ENCODE measurements at places on chromosomes 3 and 15.

DNA sequence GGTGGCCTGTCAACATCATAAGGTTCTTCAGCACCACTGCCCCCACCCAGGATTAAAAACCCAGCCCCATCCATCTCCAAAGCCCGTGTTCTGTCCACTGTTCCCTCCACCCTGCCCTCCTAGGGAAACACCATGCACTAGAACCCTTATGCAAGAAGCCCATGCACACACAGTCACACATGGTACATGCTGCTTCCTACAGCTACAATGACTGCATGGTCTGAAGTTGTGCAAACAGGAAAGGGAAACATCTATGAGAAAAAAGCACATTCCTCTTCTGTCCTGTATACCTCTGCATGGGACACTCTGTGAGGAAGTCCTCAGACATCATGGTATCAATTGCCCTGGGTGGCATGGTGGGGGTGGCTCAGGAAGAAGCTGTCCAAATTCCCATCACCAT lies 108.6 kb upstream of the MRPS22 start:
- no peak for DNase-seq

DNA sequence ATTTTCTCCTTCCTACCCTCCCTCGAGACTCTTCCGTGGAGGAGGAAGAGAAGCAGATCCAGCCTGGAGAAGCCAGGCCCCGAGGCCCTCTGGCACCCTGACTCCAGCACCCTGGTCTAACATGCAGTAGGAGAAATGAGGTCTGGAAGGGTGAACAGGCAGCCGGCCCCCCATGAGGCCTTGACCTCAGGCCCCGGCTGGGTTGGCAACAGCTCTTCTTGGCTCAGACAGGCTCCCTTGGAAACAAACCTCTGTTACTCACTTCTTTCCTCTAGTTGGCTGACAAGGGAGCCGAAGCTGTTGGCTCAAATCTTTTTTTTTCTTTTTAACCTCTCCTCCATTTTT lies 73.4 kb downstream of the CPN2 start:
- no peak for DNase-seq

- peak; percentile 26 for DNase-seq
Measured at GRCh38 chr3:27659279-27660021, 62.7 kb downstream of the EOMES start.

GRCh38 chr15:67114846-67115585 lies 49.6 kb downstream of the SMAD3 start:
- no peak for DNase-seq

GRCh38 chr15:65904301-65904700 lies 35.0 kb downstream of the RAB11A start:
- DNase-seq, result no peak

GRCh38 chr3:48684480-48685143 lies 1.1 kb downstream of the NCKIPSD start:
- no peak for DNase-seq

DNA sequence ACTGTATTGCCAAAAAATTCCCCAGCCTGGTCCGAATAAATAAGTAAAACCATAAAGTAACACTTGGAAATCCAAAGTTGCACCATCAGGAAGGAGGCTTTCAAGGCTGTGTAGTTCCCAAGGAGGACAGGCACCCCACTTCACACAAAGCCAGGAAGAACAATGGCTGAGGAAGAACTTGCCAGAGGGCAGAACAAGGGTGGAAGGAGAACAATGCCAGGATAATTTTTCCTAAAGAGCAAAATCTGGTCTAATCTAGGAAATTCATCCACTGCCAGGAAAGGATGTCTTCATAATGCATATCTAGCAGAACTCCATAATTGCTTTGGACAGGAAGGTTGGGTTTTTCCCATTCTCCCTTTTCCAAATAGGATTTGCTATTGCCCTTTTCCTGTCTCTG lies 15.7 kb upstream of the ARID3B start:
- no peak for DNase-seq

GRCh38 chr15:87638554-87639083 lies 617.9 kb downstream of the NTRK3 start:
- DNase-seq, result no peak

GRCh38 chr3:112303764-112304325 lies 9.8 kb upstream of the SLC9C1 start:
- DNase-seq, result no peak

DNA sequence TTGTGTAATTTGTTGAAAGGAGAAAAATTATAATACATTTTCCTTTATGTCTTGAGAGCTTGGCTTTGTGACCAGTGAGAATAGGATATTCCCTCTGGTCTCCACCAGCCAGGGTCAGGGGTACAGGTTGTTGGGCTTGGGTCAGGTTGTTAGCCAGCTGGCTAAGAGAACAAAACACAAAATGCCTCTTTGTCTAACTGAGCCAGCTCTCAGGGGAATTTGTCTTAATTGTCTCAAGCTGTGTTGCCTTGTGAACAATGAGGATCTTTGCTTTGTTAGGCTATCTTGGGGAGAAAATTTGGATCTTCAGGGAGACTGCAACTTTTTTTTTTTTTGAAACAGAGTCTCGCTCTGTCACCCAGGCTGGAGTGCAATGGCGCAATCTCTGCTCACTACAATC lies 17.7 kb upstream of the GK5 start:
- no peak for DNase-seq

- DNase-seq, result no peak
Measured at GRCh38 chr3:72163809-72164634, 379.1 kb upstream of the PROK2 start.

- no peak for DNase-seq
Measured at GRCh38 chr3:101391413-101391950, 71.1 kb upstream of the IMPG2 start.

- no peak for DNase-seq
Measured at GRCh38 chr3:69044608-69045007, 7.5 kb downstream of the TMF1 start.

GRCh38 chr3:165642761-165643420 lies 194.3 kb downstream of the BCHE start:
- no peak for DNase-seq

- DNase-seq, result no peak
Measured at GRCh38 chr15:28068930-28069329, 30.2 kb downstream of the OCA2 start.

GRCh38 chr3:66998904-66999235 lies 763 bp downstream of the KBTBD8 start:
- no peak for DNase-seq

GRCh38 chr3:71166339-71167240 lies 416.9 kb downstream of the FOXP1 start:
- DNase-seq, result no peak

DNA sequence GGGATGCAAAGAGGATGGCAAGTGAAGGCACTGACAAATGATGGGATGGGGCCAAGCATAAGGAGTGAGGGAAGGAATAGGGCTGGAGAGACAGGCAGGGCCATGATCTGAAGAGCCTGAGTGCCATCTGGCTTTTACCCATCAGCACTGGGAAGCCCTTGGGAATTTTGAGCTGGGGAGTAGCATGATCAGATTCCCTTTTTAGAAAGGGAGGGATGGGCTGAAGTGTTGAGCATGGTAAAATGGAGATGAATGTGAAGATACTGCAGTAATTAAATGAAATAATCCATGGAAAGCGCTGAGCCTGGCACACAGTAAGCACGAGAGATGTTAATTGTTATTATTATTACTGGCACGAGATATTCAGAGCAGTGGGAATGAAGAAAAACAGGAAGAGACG lies 9.9 kb downstream of the RBP1 start:
- no peak for DNase-seq

- DNase-seq, result no peak
Measured at GRCh38 chr3:136937851-136938250, 19.9 kb upstream of the IL20RB start.

GRCh38 chr3:72340056-72340455 lies 508.2 kb downstream of the SHQ1 start:
- no peak for DNase-seq

GRCh38 chr3:11060500-11061251 lies 68.1 kb downstream of the SLC6A1 start:
- peak; percentile 9 for DNase-seq

- DNase-seq, result no peak
Measured at GRCh38 chr15:27027229-27027628, 56.2 kb downstream of the GABRG3 start.

DNA sequence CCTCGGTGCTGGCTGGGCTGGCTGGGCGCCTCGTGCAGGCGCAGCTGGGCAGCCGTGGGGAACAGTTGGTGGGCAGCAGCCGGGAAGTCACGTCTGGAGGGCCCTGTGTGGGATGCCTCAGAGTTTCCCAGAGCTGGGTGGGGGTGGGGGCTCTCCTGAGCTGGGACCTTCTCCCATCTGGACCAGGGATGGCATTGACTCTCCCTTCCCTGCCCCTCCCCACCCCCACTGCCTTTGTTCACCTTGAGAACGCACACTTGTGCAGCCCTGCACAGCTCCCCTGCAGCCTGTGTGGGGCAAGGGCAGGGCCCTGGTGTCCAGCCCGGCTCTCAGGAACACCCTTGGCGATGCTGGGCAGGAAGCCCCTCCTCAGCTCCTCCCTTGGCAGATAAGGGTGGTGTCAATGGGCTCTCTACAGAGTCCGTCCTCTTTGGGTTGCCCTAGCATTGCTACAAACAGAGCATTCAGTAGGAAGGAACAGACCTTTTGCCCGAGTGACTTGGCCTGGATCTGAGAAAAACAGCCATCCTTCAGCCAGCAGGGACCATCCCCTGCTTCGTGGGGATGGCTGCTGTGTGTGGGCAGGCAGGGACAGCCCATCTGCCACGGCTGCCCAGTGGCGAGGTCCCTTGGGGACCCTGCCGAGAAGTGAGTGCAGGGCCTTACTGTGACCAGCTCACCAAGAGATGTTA lies 25.5 kb upstream of the KLF13 start:
- no peak for DNase-seq

DNA sequence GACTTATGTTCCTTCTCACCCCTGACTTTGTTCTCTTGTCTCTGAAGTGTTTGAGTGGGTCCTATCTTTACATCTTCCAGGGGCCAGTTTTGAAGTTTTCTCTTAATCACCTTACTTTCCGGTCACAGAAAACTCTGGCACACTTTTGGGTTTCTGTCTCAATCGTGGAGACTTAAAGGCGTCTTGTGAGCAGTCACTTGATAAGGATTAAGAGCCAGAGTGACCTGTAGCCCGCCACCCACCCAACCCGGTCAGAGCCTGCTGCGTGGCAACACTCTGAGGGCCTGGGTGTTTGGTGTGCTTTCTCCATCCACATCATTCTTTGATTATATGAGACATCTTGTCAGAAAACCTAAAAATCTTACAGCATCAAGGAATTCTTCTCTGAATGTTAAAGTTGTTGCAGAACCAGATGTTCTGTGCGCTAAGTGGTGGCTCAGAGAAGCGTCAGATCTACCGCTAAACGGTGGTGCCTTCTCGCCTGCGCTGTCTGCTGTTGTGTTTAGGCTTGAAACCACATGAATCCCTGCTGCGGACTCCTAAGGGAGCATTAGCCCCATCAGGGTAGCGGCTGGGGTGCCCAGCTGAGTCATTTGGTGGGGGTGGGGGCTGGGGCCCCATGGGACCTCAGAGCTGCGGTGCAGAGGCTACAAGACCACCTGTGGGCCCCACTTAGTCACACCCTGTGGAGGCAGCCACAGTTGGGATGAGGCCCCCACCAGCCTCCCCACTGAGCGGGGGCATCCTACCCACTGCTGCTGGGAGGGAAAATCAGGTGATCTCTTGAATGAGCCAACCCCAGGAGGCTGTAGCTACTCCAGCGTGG lies 158.7 kb upstream of the BHLHE40 start:
- no peak for DNase-seq

DNA sequence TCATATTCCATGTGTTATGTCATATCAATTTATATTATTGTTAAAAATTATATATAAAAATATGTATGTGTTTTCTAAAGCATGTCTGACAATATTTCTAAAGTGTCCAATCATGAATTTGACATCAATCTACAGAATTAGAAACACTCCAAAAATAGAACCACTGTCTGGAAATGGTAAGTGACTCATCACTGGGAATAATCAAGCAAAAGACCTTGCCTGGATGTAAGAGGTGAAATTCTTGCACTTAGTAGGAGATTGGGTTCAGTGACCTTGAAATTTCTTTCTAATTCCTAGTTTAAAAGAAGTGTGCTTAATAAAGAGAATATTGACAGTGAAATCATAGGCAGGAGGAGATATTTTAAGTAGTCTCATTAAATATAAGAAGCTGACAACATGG lies 188.8 kb downstream of the ZNF385D start:
- DNase-seq, result no peak

DNA sequence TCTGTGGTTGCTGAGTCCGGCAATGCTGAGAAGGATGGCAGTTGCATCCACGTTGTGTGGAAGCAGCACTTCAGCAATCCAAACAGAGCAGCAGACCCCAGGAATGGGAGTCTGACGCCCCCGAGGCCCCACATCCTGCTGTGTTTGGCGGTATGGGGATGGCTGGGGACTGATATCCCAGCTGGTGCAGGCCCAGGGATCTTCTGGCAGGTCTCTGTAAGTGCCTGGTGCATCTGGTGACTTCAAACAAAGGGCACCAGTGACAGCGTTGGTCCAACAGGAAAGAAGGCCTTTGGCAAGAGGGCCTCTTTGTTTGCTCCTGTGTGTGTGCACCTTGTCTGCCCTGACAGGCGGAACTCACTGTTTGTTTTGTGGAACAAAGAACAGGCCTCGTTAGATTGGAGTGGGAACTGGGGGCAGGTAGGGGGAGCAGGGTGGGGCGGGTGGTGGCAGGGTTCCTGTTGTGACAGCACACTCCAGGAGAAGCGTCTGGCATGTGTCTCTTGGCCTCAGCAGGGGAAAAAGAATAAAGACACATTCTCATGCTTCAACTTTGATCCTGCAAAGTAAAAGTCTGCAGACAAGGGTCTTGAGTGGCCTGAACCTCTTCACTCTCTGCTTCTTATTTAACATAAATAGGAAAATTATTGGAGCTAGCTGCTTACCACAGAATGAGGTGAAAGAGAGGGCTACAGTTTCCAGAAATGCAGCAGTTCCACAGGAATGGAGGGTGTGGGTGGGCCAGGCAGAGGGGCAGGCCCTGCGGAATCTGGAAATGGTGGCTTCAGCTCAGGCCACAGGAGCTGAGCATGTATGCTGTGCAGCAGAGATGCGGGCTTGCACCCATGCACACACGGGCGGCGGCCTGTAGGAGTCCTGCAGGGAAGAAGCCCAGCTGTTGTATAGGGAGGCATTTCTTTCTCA lies 94.5 kb upstream of the MYZAP start:
- no peak for DNase-seq

GRCh38 chr15:70566989-70567388 lies 196.4 kb downstream of the UACA start:
- no peak for DNase-seq

- DNase-seq, result no peak
Measured at GRCh38 chr15:65008983-65009382, 19.3 kb upstream of the SPG21 start.

- no peak for DNase-seq
Measured at GRCh38 chr3:183764847-183765731, 60.3 kb downstream of the MAP6D1 start.

- no peak for DNase-seq
Measured at GRCh38 chr3:111863942-111864694, 5.1 kb downstream of the PHLDB2 start.

DNA sequence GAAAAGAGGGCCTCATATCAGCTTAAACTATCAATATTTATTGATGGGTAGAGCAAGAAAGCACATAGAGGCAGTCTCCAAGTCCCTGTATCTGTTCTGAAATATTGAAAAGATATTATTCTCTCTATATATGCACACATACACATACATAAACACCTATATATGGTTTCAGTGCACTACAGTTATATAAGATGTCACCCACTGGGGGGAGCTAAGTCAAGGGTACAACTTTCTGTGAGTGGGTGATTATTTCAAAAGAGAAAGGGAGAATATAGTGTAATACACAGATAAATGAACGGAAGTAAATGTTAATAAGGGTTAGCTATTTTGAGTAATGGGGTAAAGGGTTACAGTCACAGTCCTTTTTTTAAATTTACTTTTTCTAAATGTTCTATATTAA lies 8.8 kb downstream of the SNTN start:
- no peak for DNase-seq
